ENCODE measurements at places on chromosomes 5 and 9.

DNA sequence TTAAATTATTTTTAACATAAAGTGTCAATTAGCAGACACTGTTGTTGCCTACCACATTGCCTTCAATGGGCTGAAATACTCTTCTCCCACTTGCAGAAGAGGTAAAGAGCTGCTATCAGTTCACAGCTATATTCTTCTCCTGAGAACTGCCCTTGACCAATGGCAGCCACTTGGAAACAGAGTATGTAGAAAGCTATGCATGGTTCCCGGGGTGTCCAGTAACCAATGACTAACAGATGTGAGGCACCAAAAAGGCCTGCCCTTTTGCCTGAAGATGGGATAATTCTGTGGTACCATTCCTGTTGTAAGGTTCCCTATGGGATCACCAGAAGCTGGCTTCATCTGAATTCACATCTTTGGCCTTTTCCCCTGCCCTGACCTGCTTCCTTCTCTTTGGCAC, 181.4 kb upstream of the MAP3K1 start:
- no peak for DNase-seq

DNA sequence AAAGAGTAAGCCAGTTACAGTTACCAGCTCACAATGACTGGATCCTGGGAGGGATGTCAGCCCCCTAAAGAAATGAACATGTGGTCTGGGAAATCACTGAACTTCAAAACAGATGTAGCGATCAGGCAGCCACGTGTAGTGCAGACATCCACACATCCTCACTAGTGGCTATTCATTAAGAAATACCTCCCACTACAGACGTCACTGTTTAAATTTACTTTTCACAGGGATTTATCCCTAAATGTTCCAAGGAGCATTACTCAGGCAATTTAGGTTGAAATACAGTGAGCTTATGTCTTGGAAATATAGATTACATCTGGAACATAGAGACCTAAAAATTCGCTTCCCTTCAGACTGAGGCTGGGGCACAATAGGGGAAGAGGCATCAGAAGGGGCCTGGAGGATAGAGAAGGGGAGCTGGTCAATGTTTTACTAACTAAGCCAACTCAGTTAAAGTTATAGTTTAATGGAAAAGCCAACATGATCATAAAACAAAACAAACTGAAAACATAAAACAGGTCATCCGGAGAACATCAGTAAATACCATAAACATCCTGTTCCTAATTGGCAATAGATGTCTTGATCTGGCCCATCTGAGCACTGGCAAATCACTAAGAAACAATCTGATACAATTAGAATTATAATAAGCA, 92.3 kb downstream of the FANCC start:
- DNase-seq: no peak

DNA sequence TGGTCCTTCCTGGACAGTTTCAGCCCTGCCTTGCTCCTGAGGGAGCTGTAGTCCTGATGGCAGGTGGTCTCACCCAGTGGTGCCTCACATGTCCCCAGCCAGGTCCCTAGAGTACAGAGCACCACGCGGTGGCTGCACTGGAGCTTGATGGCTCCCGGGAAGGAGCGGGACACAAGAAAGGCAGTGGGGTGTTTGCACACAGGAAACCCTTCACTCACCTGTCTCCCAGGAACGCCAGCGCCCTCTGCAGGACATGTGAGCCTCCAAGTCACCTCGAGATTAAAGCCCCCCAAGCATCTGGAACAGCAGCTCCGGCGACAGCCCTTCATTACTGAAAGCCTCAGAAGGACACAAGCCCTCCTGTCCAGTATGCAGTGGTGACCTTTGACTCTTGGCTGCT, 19.9 kb upstream of the TMEM250 start:
- DNase-seq: no peak

DNA sequence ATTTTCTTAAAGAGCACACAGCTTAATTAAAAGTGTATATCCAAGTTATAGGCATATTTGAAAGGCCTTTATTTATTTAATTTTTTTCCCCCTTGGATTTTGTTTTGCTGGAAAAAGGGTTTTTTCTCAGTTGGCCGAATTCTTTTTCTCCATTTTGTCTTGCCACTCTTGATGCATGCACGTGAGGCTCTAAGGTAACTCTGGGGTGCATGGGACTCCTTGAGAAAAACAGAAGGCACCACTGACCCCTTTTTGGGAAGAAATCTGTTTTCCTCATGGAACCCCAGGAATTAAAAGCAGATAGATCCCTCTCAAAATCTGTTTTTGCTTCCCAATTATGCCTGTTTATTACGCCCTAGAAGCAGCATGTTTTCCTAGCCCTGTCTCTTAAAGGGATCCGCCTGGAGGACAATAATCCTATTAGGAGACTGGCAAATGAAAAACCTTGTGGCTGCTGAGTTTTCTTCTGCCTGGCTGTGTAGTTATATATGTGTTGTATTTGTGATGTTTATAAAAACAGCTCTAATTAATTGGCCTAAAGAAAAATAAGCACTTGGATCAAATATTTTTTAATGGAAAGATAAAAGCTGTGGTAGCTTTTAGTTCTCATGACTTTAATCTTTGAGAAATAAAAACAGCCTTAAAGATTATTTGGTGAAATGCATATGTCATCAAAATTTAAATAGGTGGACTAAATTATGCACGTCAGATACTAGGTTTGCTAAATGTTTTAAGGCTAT, 435.1 kb upstream of the CDH9 start:
- DNase-seq: no peak

- DNase-seq: no peak
These were observed 89.7 kb upstream of the SAP30L start for GRCh38 chr5:154356020-154356655.

All from NCI-H187 treated with DMSO at 0.1 percent for 48 hours (cell line).